Memory B cell (primary cell): ENCODE measurements at places on chromosomes 13 and 19.

- no peak for DNase-seq
These were observed 28.2 kb downstream of the IGFL2 start for GRCh38 chr19:46176116-46176860.

GRCh38 chr19:47863514-47863936 lies 4.5 kb downstream of the TPRX2 start:
- peak; percentile 57 for DNase-seq

- DNase-seq = no peak
These were observed 325.9 kb downstream of the NDFIP2 start for GRCh38 chr13:79806821-79807220.

GRCh38 chr19:36225219-36225892 lies 10.4 kb downstream of the ZNF146 start:
- no peak for DNase-seq

GRCh38 chr19:54881884-54882283 lies 7.8 kb downstream of the FCAR start:
- no peak for DNase-seq
